Progenitor cell of endocrine pancreas (in vitro differentiated cells): ENCODE measurements at places on chromosomes 2 and 18. TPM values are rescaled to one million over a fixed set of nuclear protein-coding genes. Genes with fewer than 3 reads are reported as not detected.
A peak's percentile ranks its signal among the peaks of the same experiment; 100 is the strongest.

GRCh38 chr2:38218591-38218991 lies 142.6 kb upstream of the CYP1B1 start:
- no peak for DNase-seq

GRCh38 chr2:175309799-175310198 lies 128.3 kb upstream of the ATP5MC3 start:
- DNase-seq, result peak; percentile 19

Gene BMP10
- not detected in 2 replicates for total RNA-seq

GRCh38 chr2:56088411-56088810 lies 95.4 kb upstream of the CCDC85A start:
- no peak for DNase-seq

DNA sequence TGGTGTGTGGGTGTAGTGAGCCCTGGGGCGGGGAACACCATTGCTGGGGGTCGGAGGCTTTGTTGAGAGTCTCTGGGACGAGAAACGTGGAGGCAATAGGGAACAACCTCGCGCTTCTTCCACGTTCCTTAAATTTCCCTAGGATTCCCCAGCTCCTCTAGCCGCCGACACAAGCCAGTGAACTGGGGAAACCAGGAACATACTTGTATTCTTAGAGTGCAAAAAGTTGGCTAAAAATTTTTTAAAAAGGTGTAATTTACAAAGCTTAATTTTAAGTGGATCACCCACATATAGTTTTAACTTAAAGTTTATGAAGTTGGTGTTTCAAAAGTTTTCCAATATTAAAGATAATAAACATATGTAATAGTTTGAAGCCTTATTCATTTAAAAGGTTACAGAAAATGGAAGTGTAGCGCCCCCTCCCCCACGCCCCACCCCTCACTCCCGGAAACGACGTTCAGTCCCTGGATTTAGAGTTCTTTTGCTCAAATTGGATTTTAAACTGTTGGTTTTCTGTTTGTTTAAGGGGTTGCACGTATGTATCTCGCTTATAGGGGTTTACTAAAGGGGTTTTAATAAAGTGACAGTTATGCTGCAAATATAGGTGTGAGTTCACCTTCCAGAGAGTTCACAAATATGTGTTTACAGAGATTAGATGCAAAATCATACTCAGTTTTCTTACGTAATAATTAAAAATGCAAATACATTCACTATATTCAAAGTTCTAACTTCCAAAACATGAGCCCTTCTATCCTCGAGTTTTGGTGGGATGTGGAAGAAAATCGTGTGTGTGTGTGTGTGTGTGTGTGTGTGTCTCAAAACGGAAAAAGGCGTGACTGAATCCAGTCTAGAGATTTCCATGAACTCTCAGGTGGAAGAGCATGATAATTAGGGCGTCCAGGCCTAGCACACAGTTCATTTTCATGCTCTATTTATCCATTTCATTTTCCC lies 872 bp downstream of the DSG2 start:
- no peak for DNase-seq

- DNase-seq, result no peak
These were observed 262.0 kb downstream of the DLGAP1 start for GRCh38 chr18:4193086-4193485.

DNA sequence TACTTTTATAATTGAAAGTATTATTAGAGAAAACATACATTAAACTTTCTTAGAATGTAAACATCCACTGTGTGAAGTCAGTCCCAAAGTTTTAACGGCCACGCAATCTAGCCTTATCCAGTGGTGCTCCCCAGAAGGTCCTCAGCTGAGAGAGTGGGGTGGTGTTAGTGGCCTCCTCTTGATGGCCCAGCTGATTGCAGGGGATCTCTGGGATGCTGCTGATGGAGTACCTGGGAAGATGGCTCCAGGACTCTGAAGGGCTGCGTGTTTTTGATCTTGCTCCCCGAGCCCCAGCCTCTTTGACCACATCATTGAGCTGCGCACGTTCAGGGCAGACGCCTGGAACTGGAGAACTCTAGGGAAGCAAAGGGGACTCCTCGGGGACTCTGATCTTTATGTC lies 181.4 kb downstream of the FAM210A start:
- DNase-seq, result no peak

DNA sequence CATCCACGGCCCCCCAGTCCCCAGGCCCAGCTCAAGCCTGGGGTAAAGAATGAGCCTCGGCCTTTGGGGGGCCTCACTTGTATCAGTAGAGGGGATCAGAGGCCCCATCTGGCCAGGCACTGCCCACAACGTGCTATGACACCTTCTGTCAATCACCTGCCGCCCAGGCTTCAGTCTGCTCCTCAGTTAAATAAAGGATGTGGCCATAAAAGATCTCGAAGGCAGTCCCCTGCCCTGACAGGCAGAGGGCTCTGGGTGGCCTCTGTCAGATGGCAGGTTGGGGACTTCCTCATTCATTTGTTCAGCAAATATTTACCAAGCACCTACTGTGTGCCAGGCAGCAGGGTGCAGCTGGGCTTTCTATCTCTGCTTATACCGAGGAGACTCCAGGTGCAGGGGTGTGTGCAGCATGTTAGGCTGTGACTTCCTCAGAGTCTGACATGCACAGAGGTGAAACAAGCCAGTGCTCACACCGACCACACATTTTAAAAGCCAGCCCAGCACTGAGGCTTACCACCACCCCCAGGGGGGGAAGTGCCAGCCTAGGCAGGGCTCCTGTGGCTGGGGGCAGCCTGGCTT lies 166.4 kb downstream of the GALNT1 start:
- no peak for DNase-seq

GRCh38 chr2:144712550-144712940 lies 192.6 kb upstream of the ZEB2 start:
- DNase-seq, result no peak

GRCh38 chr2:98505311-98505808 lies 60.7 kb downstream of the INPP4A start:
- no peak for DNase-seq

- no peak for DNase-seq
These were observed 33.2 kb upstream of the YES1 start for GRCh38 chr18:845152-845819.

Gene PRSS56
- not detected in 2 replicates for total RNA-seq

DNA sequence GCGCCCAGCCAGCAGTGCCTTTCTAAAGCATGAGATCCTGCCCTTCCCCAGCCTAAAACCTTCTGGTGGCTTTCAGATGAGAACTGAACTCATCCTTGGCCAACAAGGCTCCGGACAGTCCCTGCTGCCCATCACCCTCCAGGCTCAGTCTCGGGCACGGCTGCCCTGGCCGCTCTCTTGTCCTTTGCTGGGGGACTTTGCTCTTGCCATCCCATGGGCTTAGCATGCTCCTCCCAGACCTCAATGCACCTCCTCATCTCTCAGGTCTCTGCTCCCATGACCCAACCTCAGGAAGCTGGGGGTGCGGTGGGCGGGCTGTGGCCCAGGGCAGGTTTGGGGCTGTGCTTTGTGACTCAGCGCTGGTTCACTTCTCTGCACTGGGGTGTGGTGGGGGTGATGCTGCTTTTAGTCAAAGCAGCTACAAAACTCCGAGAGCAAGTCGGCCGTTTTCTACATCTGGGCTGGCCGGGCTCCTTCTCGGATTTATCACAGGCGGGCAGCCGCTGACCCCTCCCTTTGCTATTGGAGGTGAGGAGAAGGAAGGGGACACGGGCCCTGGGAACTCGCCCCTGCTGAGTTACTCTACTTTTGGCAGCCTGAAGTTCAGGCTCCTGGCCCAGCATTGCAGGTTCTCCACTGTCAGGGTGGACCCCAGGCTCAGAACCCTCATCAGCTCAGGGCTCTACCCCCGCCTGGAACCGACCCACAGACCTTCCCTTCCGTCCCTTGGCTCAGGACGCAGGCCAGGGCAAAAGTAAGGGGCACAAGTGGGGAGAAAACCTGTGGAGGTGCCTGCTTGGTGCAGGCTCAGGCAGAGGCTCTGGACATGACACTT lies 90.6 kb upstream of the TAF1B start:
- no peak for DNase-seq

Gene CYTIP
- 0.14 and 0.27 TPM in 2 replicates for total RNA-seq

DNA sequence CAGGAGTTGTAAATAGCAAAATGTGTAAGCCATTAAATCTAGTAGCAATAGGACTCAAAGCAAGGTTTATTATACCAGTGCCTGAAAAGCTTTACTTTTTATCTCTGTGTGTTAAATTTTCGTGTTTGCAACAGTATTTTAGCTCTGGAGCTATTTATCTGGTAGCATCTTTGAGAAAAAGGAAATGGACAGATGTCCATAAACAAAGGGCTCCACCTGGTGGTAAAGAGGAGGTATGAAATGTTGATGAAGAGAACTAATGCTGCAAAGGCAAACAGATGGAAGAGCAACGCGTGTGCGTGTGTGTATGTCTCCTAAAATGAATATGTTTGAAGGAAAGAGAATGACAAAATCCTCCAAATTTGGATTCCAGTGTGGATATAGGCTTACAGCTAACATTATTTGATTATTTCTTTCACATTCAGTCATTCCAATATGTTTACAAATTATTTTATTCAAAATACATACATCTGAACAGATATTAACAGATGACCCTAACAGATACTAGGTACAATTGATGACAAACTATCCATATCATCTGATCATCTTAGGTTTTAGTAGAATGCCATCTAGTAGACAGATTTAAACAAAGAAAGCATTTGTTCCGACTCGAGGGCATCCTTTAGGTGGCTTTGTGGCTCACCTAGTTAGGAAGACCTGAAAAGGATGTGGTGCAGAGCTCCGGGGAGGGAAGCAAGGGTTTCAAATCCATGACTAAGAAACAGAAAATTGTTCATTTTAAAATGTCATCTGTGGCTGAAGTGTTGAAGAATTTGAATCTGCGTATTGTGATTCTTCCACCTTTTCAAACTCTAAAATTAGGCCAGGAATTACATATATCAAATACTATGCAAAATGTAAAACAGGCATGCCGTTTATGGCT lies 383.3 kb downstream of the MTX2 start:
- DNase-seq, result no peak

Gene CRYGC
- not detected in 2 replicates for total RNA-seq

Gene FBXO48
- 1.2 and 1.5 TPM in 2 replicates for total RNA-seq

GRCh38 chr2:34567128-34567527 lies 968.0 kb upstream of the FAM98A start:
- no peak for DNase-seq

DNA sequence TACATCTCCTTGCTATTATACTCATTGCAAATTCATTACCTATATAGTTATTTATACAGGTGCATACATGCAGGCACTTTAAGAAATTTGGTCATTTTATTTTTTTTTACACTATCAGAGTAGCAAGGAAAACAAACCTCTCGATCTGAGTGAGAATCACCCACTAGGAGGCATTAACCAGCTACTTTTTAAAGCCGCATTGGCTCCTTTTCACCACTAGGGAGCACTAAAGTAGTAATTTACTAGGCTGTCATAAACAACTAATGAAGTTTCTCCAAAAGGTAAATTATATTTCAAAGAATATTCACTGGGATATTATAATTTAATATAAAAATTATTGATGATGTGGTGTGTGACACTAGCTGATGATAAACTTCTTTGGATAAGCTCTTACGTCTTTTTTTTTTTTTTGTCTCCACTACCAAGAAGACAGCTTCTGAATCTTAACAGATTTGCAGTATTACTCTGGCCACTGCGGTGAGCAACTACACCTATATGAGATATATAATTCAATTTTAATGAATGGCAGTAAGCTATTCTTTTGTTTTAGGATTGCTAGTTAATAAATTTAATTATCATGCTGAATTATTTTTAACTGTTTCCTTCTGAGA lies 101.9 kb downstream of the NOL4 start:
- no peak for DNase-seq

DNA sequence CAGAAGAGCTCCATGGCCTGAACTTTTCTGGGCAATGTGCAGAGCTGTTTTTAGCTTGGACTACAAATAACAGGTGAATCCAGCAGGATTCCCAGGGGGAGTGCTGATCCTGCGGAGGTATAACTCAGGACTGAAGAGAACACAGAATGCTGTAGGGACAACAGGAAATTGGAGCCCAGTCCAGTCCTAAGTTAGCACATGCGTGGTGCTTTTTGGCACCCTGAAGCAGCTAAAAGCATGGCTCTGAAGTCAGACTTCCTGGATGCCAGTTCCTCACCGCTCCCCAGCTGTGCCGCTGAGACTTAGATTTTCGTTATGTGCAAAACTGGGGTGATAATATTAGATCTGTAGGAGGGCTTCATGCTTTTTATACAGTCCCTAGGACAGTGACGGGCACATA lies 58.6 kb downstream of the GALR1 start:
- DNase-seq, result no peak

DNA sequence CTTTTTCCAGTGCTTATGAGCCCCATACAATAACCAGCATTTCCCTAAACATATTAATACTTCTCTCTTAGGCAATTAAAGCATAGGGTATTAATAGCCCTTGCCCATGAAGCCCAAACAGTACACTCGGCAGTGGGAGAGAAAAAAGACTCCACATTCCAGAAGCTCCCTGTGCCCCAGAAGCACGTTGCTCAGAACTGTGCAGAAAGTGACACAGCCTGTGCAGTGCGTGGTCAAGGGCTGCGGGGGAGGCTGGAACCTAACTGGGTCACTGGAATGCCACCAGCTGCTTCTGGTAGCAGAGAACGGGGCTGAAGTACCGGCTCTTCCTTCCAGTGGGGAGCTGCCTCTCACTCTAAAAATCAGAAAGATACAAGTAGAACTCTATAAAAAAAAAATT lies 32.7 kb downstream of the EIPR1 start:
- DNase-seq, result no peak

GRCh38 chr2:134555411-134555810 lies 163.4 kb downstream of the TMEM163 start:
- no peak for DNase-seq

- no peak for DNase-seq
These were observed 290.2 kb downstream of the PRKCE start for GRCh38 chr2:45941531-45942236.

DNA sequence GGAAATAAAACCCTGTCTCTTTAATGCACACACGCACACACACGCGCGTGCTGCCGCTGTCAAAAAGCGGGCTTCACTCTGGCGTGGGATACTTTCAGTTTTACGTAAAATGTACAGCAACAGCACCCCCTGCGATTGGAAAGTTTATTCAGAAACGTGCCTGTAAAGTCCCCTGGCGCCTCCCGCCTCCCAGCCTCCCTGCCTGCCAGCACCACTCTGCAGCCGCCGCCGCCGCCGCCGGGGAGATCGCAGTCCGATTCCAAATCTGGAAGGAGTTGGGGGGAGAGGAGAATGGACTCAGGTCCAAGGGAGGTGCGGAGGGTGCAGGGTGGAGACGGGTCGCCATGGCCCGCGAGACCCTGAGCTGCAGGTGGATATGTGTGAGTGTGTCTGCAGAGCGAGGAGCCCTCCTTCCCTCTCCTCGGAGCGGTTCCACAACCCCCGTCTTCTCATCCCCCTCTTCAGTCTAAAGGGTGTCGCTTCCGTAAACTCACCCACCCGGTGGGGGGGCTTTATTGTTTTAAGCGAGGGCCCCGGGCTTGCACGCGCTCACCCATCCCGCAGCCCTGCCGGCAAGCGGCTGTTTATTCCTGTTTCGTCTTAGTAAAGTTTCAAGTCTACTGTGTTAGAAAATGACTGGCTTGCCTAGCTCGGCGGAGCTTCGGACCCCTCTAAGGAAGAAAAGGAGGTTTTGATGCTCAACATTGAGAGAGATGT lies 1.8 kb upstream of the BCL11A start:
- DNase-seq, result peak; percentile 51

- no peak for DNase-seq
These were observed 43.4 kb downstream of the COLEC12 start for GRCh38 chr18:457140-457519.

- no peak for DNase-seq
These were observed 17.6 kb upstream of the CD28 start for GRCh38 chr2:203688798-203689197.

GRCh38 chr2:109549016-109549590 lies 64.7 kb downstream of the SEPTIN10 start:
- no peak for DNase-seq
